Kidney capillary endothelial cell (primary cell): ENCODE measurements at places on chromosomes 2 and 18.

DNA sequence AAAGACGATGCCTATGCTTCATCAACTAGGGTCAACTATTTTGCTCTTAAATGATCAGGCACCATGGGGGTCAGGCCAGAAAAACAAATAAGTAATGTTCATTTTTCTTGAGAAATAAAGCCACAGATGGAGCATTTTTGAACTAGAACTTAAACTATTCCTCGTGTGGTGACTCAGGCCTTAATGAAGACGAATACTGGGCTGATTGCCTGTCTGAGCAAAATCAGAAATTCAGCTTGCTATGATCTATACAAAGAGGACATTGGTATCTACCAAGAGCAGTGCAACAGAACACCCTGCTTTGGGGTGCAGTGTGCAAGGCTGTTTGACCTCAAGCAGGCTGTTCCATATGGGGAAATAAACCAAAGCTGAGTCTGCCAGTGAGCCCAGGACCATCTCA lies 176.0 kb downstream of the NRP2 start:
- DNase-seq: no peak

GRCh38 chr2:111978452-111979170 lies 76.5 kb upstream of the TMEM87B start:
- no peak for DNase-seq

- no peak for DNase-seq
Observed at GRCh38 chr2:689877-690510, 12.8 kb upstream of the TMEM18 start.

- DNase-seq: no peak
Observed at GRCh38 chr2:69305712-69306392, 81.2 kb downstream of the GFPT1 start.

DNA sequence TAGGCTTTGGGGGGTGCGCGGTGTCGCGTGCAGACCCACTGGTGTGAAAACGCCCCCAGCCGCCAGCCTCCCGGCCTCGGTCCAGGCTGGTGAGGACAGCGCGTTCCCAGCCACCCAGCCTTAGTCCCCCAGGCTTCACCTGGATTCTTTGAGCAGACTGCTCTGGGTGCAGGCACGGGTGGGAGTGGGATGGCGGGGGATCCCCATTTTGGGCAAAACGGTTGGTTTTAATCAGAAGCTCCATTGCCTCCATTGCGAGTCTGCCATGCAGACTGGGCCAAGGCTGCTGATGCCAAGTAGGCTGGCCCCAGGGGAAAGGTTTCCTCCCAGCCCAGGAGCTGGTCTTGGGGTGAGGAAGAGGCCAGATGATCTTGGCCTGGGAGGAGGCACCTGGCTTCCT lies 445 bp downstream of the MLPH start:
- DNase-seq: no peak

DNA sequence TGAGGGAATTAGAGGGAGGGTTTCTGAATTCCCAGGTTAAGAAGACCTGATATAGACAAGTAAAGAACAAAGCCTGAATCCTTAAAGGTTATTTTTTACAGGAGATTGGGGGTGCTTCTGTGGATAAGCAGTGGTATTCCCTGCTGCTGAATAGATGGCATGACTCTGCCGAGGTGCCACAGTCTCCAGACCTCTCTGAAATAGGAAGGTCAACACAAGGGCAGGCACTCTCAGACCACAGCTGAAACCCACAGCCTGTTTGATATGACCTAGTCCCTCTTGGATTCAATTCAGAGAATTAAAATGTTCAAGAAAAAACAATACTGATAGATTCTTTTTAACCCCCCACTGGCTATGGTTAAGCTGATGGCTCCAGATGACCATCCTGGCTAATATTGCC lies 259.3 kb downstream of the PTGR3 start:
- no peak for DNase-seq

GRCh38 chr2:240707821-240708220 lies 16.2 kb downstream of the AQP12A start:
- DNase-seq: no peak

DNA sequence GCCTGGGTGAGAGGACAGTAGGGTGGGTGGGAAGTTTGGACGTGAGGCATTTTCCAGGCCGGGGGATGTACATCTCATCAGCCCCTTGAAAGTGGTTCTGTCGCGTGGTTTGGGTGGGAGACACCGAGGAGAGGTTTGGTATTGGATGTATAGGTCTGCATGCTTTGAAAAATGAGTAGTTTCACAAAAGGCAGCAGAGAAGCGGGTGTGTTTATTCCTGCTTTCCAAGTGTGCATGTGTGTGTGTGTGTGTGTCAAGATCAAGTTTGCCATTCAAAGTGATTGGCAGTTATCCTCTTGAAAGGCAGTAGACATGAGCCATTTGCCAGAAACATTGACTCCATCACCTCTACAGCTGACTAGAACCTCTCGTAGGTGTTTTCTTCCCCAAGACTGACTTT lies 423.1 kb upstream of the POU3F3 start:
- DNase-seq: no peak

GRCh38 chr2:10170256-10170655 lies 47.7 kb downstream of the RRM2 start:
- DNase-seq: peak; percentile 60

- DNase-seq: no peak
Observed at GRCh38 chr18:80246445-80247392, 595 bp downstream of the PARD6G start.

- no peak for DNase-seq
Observed at GRCh38 chr18:51897884-51898283, 442.1 kb upstream of the DCC start.

GRCh38 chr18:41587976-41588375 lies 367.1 kb upstream of the PIK3C3 start:
- DNase-seq: no peak

DNA sequence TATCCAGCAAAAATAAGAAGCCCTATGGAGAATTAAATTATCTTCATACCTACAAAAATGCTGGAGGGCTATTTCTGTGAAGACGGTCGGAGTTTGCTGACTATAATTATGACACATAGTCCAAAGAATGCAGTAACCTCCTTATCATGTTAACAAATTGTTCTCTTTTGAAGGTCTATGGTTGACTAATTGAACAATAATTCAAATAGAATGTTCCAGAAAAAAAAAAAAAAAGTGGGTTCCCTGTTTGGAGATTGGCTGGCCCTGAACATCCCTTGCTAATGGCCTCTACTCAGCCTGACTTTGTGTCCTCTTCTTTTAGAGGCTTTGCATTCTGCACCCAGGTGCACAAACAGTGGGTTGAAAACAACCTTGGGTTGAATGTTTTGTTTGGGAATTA lies 82.8 kb upstream of the CCBE1 start:
- peak; percentile 59 for DNase-seq

GRCh38 chr2:240125742-240126141 lies 10.4 kb downstream of the COPS9 start:
- DNase-seq: no peak

GRCh38 chr2:21770787-21771186 lies 647.0 kb downstream of the TDRD15 start:
- no peak for DNase-seq

- DNase-seq: no peak
Observed at GRCh38 chr18:30991397-30991796, 51.1 kb downstream of the DSC3 start.

- DNase-seq: no peak
Observed at GRCh38 chr2:168518555-168519066, 62.5 kb downstream of the CERS6 start.

DNA sequence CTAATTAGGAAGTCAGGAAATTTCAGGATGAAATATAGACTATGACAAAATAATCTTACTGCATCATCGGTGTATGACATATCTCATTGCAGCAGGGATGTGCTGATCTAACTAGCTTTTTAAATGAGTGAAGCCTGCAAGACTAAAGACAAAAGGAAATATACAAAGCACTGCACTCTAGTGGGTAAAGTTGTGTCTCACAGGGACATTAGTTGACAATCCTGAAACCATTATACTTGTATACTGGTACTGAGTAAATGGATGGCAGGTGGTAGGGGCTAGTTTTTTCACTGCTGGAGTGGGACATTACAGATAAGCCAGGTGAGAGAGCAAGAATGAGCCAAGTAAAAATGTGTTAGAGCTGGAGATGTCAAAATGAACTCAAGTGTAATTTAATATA lies 317.5 kb upstream of the RAB6C start:
- DNase-seq: no peak

- no peak for DNase-seq
Observed at GRCh38 chr2:230797515-230798495, 66.9 kb upstream of the ITM2C start.

DNA sequence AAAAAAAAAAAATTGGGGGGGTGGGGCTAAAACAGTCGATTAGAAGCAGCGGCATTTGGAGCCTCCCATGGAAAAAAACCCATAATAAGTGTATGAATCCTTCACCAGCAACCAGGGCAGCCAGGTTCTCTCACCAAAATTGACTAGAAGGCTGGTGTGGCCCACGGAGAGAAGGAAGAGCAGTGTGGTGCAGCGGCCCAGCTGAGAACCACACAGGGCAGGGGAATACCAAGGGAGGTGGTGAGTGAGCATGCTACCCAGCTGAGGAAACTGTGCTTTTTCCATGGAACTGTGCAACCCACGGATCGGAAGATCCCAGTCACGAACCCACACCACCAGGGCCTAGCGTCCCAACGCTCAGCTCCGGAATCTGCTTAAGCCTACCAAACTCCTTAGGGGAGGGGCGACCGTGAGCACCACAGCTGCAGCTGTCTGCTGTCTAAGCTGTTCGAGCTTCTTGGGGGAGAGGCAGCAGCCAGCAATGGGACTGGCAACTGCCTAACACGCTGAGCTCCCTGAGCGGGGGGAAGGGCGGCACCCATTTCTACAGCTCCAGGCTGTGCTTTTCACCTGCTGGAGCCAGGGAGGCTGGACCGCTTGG lies 1037.2 kb upstream of the ACVR2A start:
- no peak for DNase-seq

DNA sequence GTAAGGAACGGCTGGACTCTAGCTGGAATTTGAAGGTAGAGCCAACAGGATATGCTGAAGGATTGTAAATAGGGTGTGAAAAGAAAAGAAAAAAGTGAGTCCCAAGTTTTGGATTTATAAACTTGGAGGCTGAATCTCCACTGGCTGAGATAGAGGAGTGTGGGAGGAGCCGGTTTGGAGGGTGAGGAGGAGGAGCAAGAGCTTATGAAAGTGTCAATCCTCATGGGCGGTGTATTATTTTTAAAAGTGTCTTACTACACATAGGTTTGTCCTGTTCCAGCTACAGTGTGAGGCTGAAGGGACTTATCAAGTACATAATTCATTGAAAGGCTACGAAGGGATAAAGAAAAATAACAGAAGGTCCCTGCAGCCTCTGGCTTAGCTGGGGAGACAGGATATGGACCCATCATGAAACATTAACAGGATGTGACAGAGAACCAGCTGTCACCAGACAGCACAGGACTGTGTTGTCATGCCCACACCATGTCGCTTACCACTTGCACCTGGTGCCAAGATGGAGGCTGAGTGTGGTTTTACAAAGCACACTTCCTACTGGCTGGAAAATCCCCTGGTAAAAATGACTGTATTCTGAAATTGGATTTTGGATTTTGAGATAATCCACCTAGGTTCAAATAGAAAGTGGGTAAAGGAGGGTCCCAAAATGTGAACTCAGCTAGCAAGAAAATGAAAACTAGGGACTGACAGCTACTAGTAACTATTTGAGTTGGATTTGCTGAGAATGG lies 2.5 kb upstream of the MREG start:
- peak; percentile 77 for DNase-seq

- no peak for DNase-seq
Observed at GRCh38 chr18:23827681-23828080, 138.4 kb downstream of the LAMA3 start.

GRCh38 chr18:60847517-60847916 lies 474.9 kb upstream of the MC4R start:
- DNase-seq: no peak

- DNase-seq: no peak
Observed at GRCh38 chr18:28177828-28178635, 1.1 kb upstream of the CDH2 start.

GRCh38 chr2:210541290-210541902 lies 15.0 kb upstream of the CPS1 start:
- no peak for DNase-seq

DNA sequence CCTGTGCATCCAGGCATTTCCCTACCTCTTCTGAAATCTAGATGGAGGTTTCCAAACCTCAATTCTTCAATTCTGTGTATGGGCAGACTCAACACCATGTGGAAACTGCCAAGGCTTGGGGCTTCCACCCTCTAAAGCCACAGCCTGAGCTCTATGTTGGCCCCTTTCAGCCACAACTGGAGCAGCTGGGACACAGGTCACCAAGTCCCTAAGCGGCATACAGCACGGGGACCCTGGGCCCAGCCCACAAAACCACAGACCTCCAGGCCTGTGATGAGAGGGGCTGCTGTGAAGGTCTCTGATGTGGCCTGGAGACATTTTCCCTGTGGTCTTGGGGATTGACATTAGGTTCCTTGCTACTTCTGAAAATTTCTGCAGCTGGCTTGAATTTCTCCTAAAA lies 255.4 kb downstream of the TDRD15 start:
- no peak for DNase-seq

- no peak for DNase-seq
Observed at GRCh38 chr2:231218366-231218765, 19.9 kb downstream of the ARMC9 start.

- DNase-seq: no peak
Observed at GRCh38 chr2:126776255-126776654, 120.3 kb downstream of the GYPC start.

DNA sequence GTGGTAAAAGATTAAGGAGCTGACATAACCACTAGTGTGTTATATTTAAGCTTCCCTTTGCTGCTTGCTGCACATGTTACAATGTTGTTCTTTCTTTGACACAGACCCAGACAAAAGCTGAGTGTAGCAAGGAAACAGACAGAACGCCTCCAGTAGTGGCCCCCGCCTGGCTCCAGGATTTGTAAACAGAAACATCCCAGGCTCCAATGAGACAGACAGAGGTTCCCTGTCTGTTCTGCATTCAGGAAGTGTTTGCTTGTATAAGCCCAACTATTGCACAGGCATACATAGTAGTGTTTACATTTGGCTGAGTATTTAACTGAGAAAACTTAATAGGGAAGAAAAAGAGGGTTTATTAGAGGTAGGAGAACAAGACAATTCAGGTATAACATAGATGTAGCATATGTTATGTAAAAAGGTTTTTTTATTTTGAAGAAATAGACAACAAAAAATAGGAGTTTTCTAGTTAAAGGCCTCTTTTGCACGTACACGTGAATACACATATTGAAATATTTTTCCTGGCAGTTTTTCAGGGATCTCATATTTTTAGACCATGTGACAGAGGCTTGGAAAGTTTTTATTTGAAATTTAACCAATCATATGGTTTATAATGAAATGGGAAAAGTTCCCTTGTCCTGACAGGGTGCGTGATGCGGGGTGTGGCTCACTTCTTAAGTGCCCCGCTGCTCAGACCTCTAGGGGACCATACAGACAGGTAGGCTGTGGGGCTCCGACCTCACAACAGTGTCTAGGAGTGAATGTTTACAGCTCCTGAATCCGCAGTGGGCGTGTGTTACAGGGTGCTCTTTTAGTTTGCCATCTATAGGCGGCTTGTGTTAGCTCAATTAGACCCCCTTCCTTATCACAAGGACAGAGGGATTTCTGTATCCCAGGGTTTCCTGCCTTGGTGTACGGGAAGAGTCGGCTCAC lies 118.4 kb downstream of the BMPR2 start:
- DNase-seq: peak; percentile 50

GRCh38 chr2:56960581-56960980 lies 776.8 kb downstream of the CCDC85A start:
- no peak for DNase-seq
